ENCODE measurements at places on chromosomes 2 and 18.

GRCh38 chr18:54679318-54680149 is 88.5 kb downstream of the DYNAP start:
- peak; percentile 15 for DNase-seq

GRCh38 chr2:108575132-108575966 is 41.1 kb downstream of the LIMS1 start:
- DNase-seq = no peak

DNA sequence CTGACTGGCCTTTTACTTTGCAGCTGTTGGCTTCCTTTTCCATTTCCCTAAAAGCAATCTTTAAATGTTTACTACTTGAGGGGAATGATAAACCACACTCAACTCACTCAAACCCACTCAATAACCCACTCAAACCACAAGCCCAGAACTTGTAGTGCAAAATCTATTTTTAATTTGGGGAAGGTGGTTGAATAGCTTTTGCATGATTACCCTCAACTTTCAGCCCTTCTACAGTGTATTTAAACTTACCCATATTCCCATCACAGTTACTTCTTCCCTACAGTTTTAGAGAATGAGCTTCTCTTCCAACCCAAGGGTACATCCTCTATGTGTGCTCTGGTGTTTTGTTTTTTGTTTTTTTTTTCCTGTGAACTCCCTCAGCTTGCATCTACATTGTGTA is 636.1 kb downstream of the TDRD15 start:
- no peak for DNase-seq

DNA sequence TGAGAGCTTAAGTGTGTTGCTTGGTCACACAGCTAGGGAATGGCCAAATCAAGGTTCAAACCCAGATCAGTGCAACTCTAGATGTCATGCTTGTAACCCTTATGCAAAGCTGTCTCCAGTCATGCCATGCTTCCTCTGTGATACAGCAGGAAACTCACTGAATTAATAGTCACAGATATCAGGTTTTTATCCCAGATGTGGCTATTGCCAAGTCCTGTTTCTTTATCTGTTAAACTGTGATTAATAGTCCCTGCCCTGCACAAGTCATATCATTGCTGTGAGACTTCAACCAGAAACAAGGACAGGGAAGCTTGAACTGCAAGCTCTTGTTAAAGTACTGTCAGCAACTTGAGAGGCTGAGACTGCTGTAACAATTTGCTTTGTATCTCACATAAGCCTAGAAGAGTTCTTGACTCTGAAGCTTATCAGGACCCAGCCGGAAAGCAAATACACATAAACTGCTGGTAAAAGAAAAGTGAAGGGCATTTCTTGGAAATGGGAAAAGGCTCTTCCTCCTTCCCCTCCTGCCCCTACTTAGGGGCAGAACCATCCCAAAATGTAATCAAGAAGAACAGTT is 609.0 kb downstream of the DCC start:
- no peak for DNase-seq

- no peak for DNase-seq
These were observed 298.4 kb downstream of the LPIN1 start for GRCh38 chr2:12044857-12045256.

GRCh38 chr2:69241093-69241492 is 145.9 kb downstream of the GFPT1 start:
- peak; percentile 11 for DNase-seq

DNA sequence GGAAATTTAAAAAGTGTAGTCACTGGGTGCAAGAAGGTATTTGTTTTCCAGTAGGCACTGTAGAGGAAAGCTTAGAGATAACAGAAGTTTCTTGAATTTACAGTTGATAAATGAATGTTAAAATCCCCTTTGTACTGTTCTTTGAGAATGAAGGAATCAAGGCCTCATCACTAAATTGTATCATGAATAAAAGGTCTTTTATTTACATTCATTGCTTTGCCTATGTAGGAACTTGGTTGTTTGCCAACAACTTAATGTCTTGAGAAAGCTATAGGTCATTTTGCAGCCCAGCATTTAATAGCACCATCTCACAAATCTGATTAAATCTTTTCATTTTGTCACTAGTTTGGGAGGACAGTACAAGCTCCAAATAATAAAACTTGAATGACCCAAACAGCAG is 213.9 kb upstream of the ITGA4 start:
- DNase-seq = no peak

DNA sequence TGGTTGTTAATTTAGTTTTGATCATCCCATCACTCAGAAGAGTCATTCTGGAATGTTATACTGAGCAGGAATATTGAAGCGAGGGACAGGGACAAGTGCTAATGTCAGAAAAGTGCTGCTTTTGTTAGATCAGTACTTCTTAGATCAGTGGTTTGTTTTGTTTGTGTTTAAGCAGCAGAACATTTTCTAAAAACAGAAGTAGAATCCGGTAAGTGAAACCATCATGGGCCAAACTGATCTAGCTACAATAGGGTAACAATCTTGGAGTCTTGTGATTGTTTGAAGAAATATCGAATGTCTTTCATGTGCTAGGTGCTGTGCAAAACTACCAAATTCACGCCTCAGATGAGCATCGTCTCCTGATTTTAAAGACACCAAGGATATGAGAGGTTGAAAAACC is 45.1 kb upstream of the SEC11C start:
- DNase-seq = no peak

DNA sequence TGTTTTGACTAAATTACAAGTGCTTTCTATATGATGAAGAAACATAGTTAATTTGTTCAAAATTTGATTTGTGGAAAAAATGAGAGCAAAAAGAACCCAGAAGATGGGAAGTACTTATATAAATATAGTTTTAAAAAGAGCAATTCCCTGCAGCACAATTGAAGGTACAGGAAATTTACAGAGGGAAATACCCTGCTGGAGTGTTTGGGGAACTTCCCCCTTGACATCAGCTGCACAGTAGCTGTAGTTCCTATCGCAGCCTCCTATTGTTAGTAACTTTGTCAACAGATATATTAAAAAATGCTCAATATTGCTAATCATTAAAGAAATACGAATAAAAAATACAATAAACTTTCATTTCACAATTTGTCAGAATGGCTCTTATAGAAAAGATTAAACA is 1118.8 kb upstream of the ZEB2 start:
- no peak for DNase-seq

- DNase-seq = no peak
These were observed 3.5 kb upstream of the CROCC2 start for GRCh38 chr2:240902615-240903041.

DNA sequence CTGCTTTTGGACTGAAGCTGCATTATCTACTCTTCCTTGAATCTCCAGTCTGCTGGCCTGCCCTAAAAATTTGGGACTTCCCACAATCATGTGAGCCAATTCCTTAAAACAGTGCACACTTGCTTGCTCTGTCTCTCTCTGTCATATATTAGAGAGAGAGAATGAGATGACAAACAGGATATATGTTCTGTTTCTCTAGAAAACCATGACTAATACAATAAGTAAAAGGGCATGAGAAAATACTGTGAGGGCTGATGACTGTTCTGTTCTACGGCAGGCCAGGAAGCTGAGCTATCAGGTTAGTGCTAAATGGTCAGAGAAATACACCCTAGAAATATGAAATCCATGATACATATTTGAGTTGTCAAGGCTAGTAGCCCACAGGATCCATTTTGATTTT is 1896.8 kb upstream of the CELF4 start:
- DNase-seq = no peak

- DNase-seq = no peak
These were observed 28.9 kb upstream of the CDH19 start for GRCh38 chr18:66632756-66633155.

Measured in NCI-H774 (cell line).